Anterior cingulate cortex (tissue), 58 donors: ENCODE measurements at places on chromosomes 11 and 22.

GRCh38 chr11:2864901-2865300 is 20.7 kb downstream of the CDKN1C start:
- DNase-seq = no peak

DNA sequence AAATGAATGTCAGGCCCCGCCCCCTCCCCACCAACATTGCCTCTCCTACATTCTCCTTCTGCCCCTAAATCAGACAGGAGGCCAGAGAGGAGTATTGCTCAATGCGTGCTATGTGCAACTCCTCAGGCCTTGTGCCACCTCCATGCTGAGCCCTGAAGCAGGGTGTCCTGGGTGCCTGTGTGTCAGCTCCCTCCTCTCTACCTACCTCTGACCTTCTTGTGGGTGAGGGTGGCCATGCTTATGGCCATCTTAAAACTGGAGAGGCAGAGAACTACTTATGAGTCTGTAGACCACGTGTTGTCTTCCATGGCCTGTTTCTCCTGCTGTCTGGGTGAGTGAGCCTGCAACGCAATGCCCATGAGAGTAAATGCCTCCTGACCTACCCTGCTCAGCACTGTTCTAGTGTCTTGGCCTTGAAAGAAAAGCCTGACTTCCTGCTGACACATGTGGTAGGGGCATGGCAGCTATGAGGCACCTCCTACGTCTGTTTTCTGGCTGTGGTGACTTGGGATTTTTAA is 10.5 kb downstream of the MCAM start:
- no peak for DNase-seq

- DNase-seq = no peak
These were observed 39.0 kb upstream of the SUSD2 start for GRCh38 chr22:24142241-24142640.

DNA sequence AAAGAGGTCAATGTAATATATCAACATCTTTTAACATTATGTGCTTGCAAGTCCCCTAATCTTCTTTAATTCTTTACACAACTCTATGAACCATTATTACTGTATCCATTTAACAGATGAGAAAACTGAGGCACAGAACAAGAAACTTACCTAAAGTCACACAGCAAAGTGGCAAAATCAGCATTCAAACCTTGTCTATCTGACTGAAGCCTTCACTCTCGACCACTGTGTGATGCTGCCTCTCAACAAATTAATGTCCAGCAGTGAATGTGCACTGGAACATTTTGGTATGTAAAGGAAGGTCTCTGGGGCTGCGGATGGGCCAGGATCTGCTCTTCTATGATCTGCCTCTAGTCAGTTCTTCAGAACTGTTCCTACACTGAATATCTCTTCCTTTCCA is 42.1 kb downstream of the PRCP start:
- DNase-seq = peak; percentile 29

- no peak for DNase-seq
These were observed 8.0 kb upstream of the SLC43A3 start for GRCh38 chr11:57434640-57435546.

- DNase-seq = no peak
These were observed 47.8 kb upstream of the ALX4 start for GRCh38 chr11:44357711-44358110.

GRCh38 chr22:17475318-17476230 is 87.7 kb upstream of the SLC25A18 start:
- DNase-seq = no peak

DNA sequence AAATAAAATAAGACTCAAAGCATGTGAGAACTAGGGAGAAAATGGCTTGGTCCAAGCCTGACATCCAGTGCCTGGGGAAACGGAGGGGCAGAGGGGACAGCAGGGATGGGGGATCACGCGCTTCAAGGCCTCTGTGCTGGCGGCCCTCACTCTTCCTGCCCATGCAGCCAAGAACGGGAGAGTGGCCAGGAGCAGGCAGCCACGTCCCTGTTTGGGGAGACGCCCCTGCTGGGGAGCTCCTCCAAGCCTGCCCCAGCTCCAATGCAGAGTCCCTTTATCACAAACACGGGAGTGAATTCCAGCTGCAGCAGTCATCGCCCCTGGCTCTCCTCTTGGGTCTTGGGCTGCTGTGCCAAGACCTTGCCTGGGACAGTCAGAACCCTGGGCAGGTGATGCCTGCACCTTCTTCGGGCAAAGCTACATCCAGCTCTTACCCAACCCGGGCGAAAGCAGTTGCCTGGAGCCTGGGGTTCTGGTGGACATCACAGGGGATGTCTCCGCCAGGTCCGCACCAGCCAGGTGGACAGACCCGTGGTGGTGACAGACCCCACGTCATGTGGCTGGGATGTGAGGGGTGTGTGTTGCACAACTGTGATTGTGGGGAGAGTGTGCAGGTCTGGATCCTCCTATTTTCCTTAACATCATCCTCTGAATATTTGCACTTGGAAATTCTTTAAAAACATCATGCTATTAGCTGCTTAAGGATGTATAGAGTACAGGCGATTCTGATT is 1391.3 kb downstream of the BRD1 start:
- DNase-seq = no peak

DNA sequence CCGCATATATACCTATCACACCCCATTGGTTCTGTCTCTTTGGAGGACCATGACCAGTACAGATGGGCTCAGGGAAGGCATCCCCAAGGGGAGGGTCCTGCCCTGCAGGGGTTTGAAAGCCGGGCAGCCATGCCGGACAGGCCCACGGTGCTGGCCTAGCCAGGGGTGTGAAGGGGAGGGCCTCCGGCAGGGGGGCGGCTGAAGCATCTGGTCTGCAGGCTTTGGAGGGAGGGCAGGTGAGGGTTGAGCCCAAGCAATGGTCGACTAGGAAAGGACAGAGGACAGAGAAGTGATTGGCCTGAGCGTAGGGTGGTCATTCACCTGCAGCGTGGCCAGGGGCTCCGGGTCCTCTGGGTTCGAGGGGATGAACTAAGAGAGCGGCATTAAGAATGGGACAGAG is 11.2 kb upstream of the CTSD start:
- no peak for DNase-seq

DNA sequence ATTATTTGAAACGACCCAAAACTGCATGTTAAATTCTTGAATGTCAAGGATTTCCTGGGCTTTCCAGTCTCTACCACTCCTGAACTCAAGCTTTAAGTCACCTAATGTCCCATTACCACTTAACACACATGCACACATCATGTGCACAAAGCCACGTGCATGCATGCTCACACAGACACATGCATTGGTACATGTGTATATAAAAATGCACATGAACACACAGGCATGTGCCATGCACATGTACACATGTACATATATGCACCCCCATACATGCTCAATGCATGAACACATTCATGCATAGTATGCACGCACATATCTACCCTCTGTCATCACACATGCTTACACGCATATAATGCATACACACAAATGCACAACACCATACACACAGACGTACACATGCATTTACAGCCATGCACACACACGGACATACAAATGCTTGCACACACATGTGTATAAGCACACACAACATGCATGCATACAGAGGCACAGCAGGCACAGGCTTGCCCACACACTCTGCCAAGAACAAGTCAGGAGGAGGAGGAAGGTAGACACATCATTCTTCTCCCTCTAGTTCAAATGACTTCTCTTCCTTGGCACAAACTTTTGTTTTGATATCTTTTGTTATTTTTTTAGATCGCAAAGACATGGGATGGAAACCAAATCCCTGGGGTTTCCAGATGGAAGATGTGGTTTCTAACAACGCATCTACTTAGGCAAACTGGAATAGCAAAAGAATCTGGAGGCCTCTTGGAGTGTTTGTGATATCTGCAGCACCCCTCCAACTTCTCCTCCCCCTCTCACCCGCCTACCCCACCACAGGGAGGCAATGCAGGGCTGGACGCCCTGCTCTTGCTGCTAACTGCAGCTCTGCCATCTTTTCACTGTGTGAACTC is 24.6 kb downstream of the RASD2 start:
- DNase-seq = no peak

DNA sequence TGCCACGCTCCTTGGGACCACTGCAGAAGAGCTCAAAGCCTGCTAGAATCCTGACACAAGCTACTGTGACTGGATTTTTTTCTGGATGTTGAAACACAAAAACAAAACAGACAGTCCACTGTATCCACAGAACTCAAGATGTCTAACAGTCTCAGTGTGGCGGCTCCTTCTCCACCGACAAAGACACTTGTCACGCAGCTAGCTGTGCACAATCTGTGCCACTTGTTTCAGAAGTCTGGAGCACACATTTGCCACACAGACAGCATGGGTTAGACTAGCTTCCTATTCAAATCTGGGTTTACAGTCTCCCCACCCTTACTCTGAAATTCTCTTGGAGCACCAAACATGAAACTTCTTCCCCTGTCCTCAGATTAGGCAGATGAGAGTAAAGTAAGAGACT is 99.2 kb downstream of the GALNT18 start:
- no peak for DNase-seq

- DNase-seq = no peak
These were observed 29.4 kb upstream of the PISD start for GRCh38 chr22:31691408-31691807.

- no peak for DNase-seq
These were observed 197.6 kb upstream of the SYN3 start for GRCh38 chr22:33255791-33256190.

DNA sequence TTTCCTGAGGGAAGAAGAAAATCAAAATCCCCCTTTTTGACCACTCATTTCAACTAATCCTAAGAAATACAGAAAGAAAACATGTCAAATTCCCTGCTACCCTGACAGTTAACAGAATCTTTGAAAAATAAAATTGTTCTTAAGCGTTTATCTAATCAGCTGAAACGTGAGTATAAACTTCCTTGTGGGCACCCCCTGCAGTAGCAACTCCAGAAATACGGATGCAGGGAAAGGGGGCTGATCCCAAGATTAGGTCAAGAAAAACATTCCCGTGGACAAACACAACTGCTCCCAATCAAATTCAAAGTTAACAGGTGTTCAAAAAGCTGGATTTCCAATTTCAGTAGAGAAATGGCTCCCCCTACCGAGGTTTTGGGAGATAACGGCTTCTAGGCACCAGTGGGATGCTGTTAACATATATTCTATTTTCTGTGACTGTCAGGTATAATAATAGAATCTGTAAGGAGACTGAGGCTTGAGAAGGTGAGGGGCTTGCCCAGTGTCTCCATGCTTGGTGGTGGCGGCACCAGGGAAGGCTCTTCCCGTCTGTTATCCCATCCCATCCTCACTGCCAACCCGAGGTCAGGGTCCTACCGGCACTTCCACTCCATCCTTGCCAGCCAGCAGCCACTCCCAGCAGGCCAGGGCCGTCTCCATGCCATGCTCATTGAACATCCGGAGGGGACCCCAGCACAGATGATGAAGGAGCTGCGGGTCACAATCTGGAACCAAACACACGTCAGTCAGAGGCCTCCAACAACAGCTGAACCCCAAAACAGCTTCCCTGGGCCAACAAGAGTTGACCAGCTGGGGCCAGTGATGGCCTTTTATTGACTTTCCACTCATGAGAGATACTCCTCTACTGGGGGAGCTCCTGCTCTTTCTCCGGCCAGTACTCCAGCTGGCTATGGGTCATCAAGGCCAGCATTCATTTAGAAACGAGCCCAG is 32.0 kb upstream of the SERPIND1 start:
- DNase-seq = no peak

GRCh38 chr22:19880786-19881569 is 26.3 kb upstream of the GNB1L start:
- no peak for DNase-seq

- no peak for DNase-seq
These were observed 8.5 kb downstream of the DCHS1 start for GRCh38 chr11:6646918-6647679.

GRCh38 chr11:131538322-131538721 is 167.9 kb downstream of the NTM start:
- no peak for DNase-seq

- DNase-seq = peak; percentile 77
These were observed 689 bp downstream of the TAF10 start for GRCh38 chr11:6611092-6611962.

- no peak for DNase-seq
These were observed 12.2 kb downstream of the PAAF1 start for GRCh38 chr11:73889019-73889418.

DNA sequence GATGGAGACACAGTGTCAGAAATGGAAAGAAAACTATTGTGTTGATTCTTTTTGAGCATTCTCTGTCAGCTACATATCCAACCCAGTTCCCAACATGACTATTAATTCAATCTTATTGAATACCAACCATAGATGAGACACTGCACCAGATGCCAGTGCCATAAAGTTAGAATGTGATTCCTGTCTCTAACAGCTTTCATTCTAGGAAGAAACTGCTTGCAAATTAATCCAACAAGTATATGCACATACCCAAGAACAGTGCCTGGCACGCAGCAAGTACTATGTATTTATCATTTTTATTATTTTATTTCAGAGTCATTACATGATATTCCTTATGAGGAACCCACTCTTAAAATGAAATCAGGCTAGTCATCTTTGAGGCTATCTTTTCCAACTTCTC is 34.5 kb downstream of the SLC5A12 start:
- DNase-seq = no peak

DNA sequence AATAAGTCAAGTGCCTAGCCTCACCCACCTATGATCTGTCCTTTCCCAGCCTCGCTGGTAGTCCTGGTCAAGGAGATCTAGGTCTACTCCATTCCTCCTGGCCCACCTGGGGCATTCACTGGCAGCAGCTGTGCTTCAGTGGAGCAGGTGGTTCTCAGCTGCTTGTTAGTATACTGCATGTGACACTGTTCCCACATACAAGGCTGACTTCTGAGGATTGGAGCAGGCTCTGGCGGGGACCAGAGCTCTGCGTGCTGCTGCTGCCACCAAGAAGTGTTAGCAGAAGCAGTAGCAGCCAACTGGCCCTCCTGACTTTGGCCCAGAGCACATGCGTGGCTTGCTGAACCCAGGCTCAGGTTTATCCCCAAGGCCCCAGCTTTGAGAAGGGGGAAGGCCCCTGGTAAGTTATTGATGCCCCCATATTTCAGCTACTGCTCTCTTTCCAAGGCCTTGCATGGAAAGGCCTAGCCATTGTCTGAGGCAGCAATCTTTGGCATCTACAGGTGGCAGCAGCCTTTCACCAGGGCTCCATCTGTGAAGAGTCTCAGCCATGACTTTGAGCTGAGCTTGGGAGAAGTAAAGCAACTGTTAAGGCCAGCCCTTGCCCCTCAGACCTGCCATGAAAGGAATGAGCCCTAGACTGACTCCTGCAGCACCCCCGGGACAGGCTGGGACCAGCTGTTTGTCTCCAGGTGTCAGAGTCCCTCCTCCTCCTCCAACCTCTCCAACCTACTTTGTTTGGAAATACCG is 26.5 kb downstream of the ARHGAP1 start:
- no peak for DNase-seq

GRCh38 chr11:66429983-66430602 is 8.6 kb downstream of the MRPL11 start:
- peak; percentile 50 for DNase-seq

GRCh38 chr22:36565686-36566085 is 36.7 kb upstream of the EIF3D start:
- no peak for DNase-seq

DNA sequence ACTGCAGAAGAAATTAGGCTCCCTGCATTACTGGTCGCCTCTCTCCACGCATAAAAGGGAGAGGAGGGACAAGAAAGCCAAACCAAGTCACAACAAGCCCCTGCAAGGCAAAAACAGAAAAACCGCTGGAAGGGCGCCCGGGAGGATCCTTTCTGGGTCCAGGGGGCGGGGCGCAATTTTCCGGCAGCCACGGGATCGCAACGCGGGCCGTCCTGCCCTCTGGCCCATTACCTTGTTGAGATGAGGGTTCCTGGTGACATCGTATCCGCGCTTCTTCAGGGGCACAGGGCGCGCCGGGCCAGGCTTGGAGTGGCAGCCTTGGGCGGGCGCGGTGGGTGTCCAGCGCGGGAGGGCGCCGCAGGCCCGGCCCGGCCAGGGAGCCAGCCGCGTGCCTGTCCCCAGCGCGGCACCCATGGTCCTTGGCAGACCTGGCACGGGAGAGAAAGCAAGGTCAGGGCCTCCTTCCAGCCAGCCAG is 847 bp downstream of the ME3 start:
- peak; percentile 43 for DNase-seq
